ENCODE measurements at places on chromosomes 2 and 18. TPM values are rescaled to one million over a fixed set of nuclear protein-coding genes. Genes with fewer than 3 reads are reported as not detected.

DNA sequence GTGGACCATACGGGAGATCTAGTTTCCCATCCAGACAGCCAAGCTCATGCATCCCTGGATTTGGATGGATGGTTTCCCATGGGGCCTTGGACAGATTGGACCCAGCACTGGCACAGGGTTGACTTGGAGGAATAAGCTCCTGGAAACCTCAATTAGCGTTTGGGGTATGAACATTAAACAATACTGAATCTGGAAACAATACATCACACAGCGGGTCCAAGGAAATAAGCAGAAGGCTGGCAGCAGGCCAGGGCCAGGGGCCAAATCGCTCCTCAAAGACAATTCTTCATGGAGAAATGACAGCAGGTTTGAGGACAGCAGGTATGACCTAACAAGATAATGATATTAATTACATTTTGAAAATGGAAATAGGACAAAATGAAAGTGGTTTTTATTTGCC, 540.6 kb downstream of the RIT2 start:
- DNase-seq, result no peak
- no peaks in the 10 kb centered on the region for H3K36me3 ChIP-seq
- no peaks in the 10 kb centered on the region for H3K4me1 ChIP-seq
- H3K27ac ChIP-seq, result no peak overlapping the region
- no peaks in the 10 kb centered on the region for H3K27me3 ChIP-seq

DNA sequence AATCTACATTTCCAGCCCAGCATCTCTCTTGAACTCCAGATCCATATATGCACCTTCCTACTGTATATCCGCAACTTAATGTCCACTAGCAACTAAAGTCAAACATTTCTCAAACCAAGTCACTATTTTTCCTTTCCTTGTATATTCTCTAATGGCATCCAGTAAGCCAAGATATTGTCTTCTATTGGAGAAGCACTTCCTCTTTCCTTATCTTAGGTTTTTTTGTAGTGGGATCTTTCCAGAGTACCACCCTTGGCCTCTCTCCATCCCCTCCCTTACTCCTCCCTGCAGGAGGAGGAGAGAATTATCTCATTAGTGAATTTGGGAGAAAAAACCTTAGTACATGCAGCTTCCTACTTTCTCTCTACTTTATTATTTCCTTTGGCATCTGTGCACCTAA, 8.7 kb upstream of the DYNC1I2 start:
- no peak overlapping the region for H3K27ac ChIP-seq
- no peaks in the 10 kb centered on the region for H3K27me3 ChIP-seq
- no peaks in the 10 kb centered on the region for H3K36me3 ChIP-seq
- no peak for DNase-seq

Gene LCT
- total RNA-seq, result not detected

Gene UGT1A8
- total RNA-seq, result not detected

GRCh38 chr18:35397976-35398375, 20.8 kb upstream of the ZNF396 start:
- H3K27me3 ChIP-seq, result no peaks in the 10 kb centered on the region
- DNase-seq, result no peak
- no peak overlapping the region for H3K4me3 ChIP-seq
- no peaks in the 10 kb centered on the region for H3K4me1 ChIP-seq
- H3K27ac ChIP-seq, result no peak overlapping the region

Gene ELOA2
- not detected for total RNA-seq

DNA sequence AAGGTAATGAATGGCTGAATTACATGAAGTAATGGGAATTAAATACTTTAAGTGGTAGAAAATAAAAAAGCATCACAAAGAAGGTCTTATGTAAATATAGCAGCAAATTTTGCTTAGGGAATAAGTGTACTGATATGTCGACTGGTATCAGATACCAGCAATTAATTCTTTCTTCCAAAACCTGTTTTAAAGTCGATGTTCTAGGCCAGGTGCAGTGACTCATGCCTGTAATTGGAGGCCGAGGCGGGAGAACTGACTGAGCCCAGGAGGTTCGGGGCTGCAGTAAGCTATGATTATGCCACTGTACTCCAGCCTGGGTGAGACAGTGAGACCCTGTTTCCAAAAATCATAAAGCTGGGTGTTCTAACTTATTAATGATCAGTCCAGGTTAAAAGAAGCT, 30.3 kb downstream of the SP3 start:
- no peak for DNase-seq
- H3K4me3 ChIP-seq, result no peak overlapping the region
- no peaks in the 10 kb centered on the region for H3K36me3 ChIP-seq
- no peak overlapping the region for H3K27ac ChIP-seq

Gene MAPRE3
- 20.6 TPM for total RNA-seq

GRCh38 chr2:58798676-58799208, 557.6 kb upstream of the FANCL start:
- no peak overlapping the region for H3K27ac ChIP-seq
- no peaks in the 10 kb centered on the region for H3K36me3 ChIP-seq
- DNase-seq, result no peak
- no peak overlapping the region for H3K4me3 ChIP-seq
- no peaks in the 10 kb centered on the region for H3K4me1 ChIP-seq

Gene CD28
- 1.6 TPM for total RNA-seq

DNA sequence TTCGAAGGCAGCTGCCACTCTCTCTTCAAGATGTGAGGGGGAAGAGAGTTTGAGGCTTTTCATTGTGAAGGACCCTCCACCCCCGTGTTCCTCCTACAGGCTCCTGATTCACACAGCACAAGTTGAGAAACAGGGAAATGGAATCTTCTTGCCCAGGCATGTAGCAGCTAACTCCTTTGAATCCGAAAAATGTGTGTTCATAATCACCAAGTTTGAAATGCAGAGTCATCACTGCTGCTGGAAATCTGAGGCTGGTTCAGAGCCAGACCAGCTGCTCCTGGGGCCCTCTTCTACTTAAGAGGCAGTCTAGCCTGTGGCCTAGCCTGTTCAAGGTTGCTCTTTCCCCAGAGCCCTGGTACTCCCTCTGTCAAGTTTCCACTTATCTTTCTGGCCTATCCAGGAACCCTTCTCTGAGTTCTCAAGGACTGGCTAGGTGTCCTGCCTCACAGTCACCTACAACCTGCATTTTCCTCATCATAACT, 166.4 kb downstream of the TMEM247 start:
- no peaks in the 10 kb centered on the region for H3K36me3 ChIP-seq
- peak; percentile 73 for DNase-seq
- no peak overlapping the region for H3K4me3 ChIP-seq
- H3K4me1 ChIP-seq, result no peaks in the 10 kb centered on the region
- H3K27me3 ChIP-seq, result no peaks in the 10 kb centered on the region
- H3K27ac ChIP-seq, result peak overlapping the region; percentile 39

Gene ACADL
- total RNA-seq, result 1.4 TPM

GRCh38 chr2:143881246-143881645, 638.7 kb downstream of the ZEB2 start:
- no peaks in the 10 kb centered on the region for H3K27me3 ChIP-seq
- no peak overlapping the region for H3K27ac ChIP-seq
- DNase-seq, result no peak
- H3K4me1 ChIP-seq, result no peaks in the 10 kb centered on the region
- no peaks in the 10 kb centered on the region for H3K36me3 ChIP-seq

- H3K27me3 ChIP-seq, result no peaks in the 10 kb centered on the region
- H3K4me3 ChIP-seq, result no peak overlapping the region
- peaks cover 20% of the 10 kb centered on the region for H3K36me3 ChIP-seq
- H3K4me1 ChIP-seq, result no peaks in the 10 kb centered on the region
These were observed 37.1 kb upstream of the ADAM17 start for GRCh38 chr2:9592699-9593098.

All from right atrium auricular region (tissue), 2 donors.